ENCODE measurements at places on chromosomes 6 and 20.

DNA sequence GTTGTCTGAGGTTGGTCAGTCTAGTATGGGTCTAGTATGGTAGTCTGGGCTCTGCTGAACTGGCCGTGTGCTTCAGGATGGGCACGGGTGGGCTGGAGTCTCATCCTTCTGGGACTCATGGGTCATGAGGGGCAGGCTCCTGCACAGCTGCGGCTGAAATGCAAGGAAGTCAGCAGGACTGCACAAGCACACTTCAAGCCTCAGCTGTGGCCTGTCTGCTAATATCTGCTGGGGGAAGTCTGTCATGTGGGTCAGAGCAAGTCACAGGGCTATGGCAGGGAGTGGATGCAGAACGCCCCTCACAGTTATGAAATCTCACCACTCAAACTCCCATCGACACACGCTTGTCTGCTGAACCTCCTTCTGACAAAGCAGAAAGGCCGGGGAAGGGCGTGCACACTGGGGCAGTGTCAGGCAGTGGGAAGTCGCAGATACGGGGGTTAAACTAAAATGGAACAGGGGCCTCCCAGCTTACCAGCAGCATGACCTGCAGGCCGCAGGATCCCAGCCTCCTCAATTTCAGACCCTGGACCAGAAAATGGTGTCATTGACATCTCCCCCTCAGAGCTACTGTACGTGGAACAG, 229.5 kb downstream of the SMOC2 start:
- no peak for DNase-seq

DNA sequence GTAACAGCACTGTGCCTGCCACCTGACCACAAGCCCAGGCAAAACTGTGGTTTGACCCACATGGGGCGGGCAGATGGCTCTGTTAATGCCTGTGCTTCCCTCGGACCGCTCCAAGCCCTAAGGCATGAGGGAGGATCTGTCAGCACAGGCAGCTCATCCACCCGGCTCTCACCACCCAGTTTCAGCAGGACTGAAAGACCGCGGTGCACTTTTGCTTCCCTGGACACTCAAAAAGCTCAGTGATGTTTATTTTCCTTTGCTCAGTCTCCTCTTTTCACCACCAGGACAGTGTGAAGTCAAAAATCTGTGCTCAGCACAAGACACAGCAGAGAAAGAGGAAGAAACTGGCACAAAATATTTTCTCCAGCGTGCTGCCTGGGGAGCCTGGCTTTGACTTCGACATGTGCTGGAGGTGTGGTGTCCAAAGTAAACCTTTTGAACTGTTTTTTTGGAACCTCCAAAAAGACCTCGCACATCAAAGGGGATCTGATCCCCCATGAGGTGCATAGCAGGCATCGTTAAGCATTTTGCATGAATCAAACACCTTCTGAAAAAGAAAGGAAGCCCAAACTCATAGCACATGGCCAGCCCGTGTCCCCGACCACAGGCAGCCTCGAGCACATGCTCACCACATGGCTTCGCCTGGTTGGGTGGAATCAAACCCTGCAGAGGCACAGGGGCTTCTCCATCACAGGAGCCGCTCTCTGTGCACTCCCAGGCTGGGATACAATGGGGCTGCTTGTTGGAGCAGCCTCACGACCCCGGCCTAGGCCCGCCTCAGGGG, 441.7 kb upstream of the JARID2 start:
- no peak for DNase-seq

DNA sequence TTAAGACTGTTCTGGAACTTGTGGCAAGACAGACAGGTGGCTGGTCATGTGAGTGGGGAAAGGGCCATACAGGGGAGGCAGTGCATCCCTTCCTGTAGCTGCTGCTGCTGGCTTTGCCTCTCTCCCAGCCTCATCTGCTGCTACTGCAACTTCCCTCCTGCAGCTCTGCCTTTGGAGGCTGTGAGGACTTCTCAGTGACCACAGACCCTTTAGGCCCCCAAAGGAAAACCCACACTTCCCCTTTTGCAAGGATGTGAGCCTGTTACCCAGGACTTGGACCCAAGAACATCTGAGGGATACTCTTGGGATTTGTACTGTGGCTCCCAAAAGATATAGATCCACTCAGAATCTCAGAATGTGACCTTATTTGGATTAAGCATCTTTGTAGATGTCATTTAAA, 91.0 kb downstream of the TMEM170B start:
- DNase-seq = no peak

DNA sequence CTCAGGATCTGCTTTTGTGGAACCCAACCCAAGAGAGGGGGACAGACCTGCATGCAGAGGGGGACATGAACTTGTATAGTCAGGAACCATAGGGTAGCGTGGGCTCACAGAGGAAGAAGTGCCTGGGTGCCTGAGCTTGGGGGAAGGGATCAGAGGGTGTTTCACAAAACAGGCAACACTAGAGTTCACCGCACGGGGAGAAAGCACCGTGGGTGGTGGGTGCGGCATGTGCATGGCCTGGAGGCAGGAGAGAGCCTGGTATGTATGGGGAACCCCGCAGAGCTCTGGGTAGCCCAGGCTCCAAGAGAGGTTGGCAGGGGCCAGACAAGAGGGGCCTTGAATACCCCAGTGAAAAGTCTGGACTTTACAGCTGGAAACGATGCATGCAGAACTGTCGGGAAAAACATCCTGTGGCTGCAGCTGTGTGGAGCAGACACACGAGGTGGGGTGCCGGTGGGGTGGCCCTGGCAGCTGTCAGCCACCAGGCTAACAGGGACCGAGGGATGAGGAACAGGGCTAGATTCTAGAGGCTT, 6.7 kb upstream of the EMILIN3 start:
- no peak for DNase-seq

GRCh38 chr6:21678990-21679389, 85.4 kb downstream of the SOX4 start:
- DNase-seq = no peak

DNA sequence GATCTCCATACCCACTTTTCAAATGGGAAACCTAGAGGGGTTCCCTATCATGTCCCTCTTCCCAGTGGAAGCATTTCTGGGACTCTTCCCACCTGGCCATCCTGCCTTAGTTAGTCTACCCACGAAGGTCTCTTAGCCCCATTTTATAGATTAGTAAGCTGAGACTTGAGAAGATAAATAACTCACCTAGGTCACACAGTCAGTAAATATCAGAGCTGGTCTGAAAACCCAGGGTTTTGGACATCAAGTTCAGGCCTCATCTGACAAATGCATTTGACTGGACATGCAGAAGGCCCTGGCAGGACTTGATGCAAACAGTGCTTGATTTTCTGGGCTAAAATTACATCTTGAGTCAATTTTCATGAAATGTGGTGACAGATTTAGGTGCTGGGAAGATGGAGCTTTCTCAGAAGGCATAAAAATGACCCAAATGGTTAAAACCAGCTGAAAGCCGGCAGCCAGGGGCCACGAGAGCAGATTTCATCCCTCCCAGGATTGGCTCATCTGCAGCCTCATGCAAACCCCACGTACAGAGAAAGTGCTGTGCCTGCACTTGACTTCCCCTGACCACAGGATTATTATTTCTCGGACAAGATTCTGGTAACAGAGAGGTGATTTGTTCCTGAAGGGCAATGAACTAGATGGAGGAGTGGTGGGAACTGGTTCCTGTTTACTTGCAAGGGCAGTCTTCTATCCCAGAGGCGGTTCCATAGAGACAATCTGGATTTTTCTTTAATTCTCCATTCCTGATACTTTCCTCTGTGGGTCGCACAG, 23.1 kb downstream of the CPNE5 start:
- no peak for DNase-seq

GRCh38 chr6:106913676-106914280, 60.8 kb downstream of the CD24 start:
- DNase-seq = no peak

GRCh38 chr6:31430449-31430848, 27.1 kb downstream of the MICA start:
- DNase-seq = no peak

DNA sequence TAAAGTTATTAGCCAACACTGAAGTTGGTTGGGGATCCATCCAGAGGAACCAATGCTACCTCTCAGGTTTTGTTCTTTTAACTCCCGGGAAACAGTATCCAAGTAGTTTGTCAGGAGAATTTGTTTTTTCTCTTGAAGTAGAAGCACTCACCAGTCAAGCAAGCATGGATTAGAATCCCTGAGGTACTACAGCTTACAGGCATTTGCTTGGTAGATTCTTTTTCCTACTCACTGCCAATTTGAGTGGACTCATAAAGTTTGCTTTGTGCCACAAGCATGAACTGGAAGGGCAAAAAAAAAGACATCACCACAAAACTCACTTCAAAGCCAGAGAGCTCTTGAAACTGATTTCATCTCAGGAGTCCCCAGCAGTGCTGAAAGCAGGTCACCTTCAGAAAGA, 167.4 kb downstream of the MBOAT1 start:
- no peak for DNase-seq

GRCh38 chr6:31037169-31037568, 26.9 kb downstream of the MUC22 start:
- no peak for DNase-seq

- DNase-seq = no peak
These were observed 56.7 kb upstream of the FKBP1C start for GRCh38 chr6:63154535-63154934.

DNA sequence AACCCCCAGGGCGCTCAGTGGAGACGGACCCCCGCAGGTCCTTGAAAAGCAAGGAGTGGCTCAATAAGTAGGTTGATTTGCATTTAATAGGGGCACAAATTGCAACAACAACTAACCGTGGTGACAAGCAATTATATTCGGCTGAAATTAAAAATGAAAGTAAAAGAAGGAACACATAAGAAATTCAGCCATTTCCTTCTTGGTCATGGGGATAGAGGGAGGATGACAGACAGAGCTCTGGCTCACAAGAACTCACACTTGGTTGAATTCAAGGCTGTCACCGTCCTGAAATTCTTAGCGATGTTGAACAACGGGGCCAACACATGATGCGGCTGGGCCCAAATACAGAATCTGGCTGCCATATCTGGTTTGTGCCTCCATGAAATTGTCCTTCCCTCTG, 129.0 kb downstream of the EDN3 start:
- DNase-seq = no peak

DNA sequence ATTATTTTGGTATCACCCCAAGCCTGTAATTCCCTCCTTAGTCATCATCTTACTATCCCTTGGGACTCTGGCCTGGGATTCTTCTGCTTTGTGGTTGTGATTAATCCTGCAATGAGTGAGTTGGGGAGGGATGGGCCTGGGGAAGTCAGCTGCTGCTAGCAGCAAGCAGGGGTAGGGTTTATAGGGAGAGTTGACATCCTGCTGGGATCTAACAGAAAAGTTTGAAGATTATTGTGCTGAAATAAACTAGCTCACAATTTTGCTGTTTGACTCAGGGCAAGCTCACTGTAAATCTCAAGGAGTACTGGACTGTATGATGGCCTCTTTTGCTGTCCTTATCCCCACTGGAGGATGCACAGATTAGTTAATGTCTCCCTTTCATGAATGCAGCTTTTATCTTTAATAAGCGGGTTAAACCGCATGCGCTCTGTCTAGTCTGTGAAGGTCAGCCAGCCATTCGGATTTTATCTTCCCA, 83.4 kb downstream of the JARID2 start:
- DNase-seq = peak; percentile 57

Measured in kidney epithelial cell (primary cell).